ENCODE measurements at places on chromosomes 6 and 20.
A peak's percentile ranks its signal among the peaks of the same experiment; 100 is the strongest.

GRCh38 chr6:142354650-142355049 is 52.8 kb downstream of the ADGRG6 start:
- no peak for DNase-seq

- no peak for DNase-seq
These were observed 31.5 kb upstream of the IRAK1BP1 start for GRCh38 chr6:78835817-78836216.

DNA sequence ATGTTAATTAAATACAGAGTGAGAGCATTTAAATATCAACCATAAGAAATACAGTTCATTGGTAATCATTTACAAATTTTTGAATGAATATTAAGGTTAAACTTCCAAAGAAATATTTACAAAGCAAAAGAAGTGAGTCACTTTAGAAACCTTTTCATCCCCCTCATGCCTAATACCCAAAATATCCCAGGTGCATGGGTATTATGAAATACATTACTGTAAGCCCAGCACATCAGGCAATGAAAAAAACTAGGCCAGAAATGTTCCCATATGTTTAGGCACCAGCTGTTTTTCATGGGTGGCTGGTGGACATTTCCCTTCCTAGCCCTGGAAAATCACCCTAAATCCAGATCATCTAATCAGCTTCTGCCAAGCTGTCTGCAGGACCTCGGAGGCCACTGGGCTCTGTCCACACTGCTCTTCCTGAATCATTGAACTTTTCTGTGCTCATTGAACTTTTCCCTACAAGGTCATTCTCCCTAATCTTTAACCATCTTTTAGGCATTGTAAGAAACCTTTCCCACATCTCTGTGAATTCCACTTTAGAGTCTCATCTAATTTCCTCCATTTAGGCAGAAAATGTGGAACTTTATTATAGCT is 145.3 kb upstream of the STXBP5 start:
- DNase-seq: no peak

- no peak for DNase-seq
These were observed 258.8 kb downstream of the TMEM242 start for GRCh38 chr6:157064502-157064901.

GRCh38 chr6:166591961-166592520 is 5.6 kb upstream of the RAMACL start:
- no peak for DNase-seq

DNA sequence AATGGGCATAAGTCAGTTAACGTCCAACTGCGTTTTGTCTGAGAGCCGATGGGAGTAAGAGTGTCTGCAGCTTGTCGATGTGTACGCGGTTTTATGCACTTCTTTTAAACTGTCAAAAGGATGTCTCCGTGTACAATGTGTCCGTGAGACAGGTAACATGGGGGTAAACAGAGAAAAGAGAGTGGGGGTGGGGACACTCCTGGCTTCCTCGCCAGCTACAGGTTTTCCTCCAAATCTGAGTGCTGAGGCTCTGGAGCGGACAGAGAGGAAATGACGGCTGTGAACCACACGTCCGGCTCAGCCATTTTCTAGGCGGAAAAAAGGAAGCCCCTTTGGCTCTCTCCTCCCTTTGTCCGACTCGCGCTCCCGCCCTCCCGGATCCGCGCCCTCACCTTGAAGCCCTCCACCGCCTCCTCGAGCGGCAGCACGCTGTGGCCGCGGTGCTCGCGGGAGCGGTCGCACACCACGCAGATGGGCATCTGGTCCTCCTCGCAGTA is 916 bp downstream of the TRIM27 start:
- no peak for DNase-seq

DNA sequence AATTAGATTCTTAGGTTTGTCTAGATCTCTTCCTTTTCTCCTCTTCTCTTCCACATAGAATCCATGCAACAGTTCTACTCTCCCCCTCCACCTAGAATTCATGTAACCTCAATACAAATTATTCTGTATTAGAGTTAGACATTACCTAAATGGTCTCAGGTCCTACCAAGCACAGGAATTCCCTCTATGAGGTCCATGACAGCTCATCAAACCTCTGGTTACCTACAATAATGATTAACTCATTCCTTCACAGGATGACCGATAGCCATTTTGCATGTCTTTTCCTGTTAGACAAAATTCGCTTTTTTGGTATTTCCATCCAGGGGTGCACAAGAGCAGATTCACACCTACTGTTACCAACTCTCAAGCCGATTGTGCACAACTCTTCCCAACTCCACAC is 27.4 kb upstream of the BMP2 start:
- no peak for DNase-seq

DNA sequence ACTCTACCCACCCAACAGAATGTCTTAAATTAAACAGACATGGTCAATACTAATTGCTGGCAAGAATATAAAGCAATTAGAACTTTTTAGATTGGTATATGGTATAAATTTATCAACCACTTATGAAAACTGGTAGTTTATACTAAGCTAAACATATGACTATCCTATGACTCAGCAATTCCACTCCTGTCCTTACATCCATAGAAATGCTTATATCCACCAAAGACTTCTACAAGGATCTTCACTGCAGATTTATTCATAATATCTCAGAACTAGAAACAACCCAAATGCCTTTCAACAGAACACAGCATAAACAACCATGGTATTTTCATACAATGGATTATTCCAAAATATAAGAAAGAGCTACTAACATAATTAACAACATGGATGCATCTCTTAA is 4.6 kb downstream of the ZNF184 start:
- DNase-seq: no peak

- DNase-seq: no peak
These were observed 157.9 kb downstream of the OGFRL1 start for GRCh38 chr6:71446470-71446869.

DNA sequence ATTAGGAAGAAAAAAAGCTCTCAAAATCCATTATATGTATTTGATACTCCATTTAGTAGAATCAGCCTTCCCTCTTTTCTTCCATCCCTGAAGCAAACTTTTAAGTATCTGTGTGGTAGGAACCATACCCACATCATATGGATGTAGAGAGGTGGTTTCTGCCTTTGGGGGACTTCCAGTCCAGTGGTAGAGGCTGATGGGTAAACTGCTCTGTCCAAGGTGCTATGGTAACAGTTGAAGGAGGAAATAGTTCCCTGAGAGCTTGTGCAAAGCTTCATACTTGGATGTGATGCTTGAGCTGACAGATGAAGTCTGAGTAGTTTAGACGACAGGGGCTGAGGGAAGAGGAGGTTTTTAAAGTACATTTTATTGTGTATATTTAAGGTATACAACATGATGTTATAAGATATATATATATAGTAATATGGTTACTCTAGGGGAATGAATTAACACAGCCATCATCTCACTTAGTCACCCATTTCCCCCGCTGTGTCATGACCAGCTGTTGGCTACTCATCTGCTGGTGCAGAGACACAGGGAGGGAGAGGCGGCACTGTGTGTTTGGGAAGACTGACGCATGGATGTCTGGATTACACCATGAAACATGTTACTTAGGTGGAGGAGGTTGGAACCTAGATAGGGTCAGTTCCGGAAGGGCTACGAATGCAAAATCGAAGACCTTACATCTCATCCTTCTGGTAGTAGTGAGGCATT is 185.2 kb downstream of the FARS2 start:
- DNase-seq: no peak

DNA sequence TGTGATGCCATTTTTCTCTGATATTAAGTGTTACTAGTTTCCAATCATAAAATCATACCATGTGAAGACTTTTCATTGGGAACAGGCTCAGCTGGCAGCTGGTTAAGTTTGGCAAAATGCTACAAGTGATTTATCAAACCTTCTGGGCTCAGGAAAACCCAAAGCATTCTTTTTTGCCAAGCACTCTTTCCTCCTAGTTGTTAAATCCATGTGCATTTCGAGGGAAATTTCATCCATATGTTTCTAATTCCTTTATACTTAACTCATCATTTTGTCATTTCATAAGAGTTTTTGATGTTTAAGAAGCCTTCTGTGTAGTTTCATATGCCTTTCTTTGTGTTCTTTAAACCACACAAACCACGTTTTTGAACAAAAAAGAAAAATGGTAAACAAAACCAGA is 217.6 kb upstream of the PDE10A start:
- no peak for DNase-seq

GRCh38 chr6:24888715-24889370 is 46.9 kb downstream of the RIPOR2 start:
- DNase-seq: no peak

DNA sequence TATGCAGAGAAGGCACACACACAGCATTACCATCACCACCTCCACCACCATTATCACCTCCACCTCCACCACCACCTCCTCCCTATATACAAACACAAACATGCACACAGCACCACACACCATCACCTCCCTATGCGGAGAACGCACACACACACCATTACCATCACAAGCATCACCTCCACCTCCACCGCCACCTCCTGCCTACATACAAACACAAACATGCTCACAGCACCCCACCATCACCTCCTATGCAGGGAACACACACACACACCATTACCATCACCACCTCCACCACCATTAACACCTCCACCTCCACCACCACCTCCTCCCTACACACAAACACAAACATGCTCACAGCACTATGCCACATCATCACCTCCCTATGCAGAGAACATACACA is 236.5 kb upstream of the AFDN start:
- no peak for DNase-seq

DNA sequence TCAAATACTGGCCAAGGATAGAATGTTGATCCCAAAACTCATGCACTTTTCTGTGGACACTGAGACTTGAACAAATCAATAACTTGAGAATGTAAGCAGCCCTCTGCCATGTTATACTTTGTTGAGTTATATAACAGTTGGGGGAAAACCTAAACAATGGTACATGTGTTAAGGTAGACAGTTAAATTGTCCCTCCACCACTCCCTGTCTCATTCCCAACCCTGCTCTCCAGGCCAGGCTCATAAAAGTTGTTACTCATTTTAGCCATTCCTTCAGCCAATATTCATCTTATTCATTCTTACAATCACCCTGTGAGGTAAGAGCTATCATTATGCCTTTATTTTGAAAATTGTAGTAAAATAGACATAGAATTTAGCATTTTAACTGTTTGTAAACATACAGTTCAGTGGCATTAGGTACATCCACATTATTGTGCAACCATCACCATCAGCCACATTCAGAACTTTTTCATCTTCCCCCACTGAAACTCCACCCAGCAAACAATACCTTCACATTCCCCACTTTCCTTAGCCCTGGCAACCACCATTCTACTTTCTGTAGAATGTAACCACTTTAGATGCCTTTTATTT is 38.2 kb upstream of the IER3 start:
- peak; percentile 74 for DNase-seq

DNA sequence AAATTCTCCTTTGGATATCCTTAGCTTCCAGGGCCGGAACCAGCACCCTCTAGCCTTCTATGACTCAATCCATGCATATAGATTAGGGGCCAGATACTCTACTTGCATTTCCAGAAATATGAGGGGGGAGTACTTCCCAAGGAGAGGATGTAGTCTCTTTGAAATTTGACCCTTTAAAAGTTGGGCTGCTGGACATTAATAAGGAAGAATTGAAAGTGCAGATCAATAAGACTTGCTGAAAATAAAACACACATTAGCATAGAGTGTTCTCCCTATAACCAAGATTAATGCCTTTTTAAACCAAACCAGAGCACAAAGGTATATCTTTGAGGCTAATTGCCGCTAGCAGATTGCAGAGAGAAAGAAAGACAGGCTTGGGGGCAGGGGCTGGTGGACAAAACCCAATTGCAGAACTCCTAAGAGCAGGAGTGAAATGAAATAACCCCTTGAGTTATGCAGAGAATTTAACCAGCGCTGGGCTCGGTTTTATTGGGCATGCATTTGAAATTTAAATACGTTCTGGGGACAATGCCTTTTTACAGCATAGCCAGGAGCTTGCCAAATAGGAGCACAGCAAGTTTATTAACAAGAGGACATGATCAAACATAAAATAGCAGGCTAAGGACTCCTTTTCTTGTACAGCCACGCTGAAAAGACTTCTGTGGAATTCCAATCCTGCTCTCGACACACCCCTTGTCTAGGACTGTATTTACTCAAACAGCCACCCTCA is 108.2 kb upstream of the SALL4 start:
- no peak for DNase-seq

GRCh38 chr20:62805155-62805710 is 598 bp downstream of the OGFR start:
- no peak for DNase-seq

DNA sequence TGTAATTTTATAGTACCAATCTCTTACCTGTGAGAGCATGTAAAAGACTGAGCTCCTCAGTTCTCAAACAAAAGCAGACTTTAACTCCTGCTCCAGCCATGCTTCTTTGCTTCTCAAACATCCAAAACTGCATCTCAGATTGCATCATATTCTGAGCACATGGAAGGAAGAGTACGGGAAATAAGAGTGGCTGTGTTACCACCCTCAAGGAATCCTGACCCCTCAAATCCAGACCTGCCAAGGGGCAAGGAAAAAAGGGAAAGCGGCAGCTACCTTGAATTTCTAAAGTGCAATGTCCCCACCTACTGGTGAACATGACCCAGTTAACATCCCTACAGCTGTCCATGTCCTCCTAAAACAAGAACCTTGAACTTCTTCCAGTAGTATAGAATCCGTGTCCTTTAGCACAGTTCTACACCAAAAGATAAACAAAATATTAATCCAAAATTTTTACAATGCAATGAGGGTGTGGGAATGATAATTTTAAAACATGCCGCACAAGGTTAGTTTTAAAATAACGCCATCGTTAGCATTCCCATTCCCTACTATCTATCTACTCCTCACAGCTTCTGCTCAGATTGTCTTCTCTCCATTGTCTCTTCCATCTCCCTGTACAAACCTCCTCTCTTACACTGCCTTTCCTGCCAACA is 34.1 kb upstream of the HLA-DQB1 start:
- peak; percentile 54 for DNase-seq

GRCh38 chr20:32841174-32841573 is 17.5 kb upstream of the EFCAB8 start:
- DNase-seq: no peak

DNA sequence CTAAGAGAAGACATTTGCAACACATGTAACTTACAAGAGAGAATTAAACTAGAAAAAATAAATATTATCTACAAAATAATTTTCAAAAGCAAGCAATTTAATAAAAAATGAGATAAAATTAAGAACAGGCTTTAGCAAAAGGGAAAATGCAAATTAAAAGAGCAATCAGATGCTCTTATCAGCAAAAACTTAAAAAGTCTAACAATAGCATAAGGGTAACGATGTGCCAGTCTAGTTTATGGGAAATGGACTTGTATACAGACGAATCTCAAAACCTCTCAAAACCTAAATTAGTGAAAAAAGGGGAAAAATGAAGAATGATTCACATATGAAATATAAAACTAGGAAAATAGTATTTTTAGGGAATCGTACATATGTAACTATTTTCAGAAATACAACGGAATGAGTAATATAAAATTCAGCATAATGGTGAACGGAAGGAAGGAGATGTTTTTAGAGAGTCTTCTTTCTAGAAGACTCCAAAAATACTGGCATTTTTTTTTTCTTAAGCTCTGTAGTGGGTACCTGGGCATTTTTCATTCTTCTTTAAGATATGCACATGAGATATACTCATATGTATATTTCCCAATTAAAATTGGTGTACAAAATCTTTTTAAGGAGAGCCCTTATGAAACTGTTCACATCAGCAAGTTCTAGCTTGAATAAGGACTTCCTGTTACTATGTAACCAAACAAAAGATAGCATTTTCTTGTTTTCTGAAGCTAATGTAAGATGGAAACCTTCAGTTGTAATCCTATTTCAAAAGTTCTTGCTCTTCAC is 927 bp upstream of the MANEA start:
- DNase-seq: no peak

Measured in H4 (cell line).